ENCODE measurements at places on chromosomes 5 and 9. TPM values are rescaled to one million over a fixed set of nuclear protein-coding genes. Genes with fewer than 3 reads are reported as not detected.

Gene C5orf47
- not detected for total RNA-seq

Gene OLFML2A
- 11.8 TPM for total RNA-seq

Gene MLANA
- 0.04 TPM for total RNA-seq

Gene TTC16
- not detected for total RNA-seq

Gene SNCAIP
- total RNA-seq = 0.49 TPM

Gene CXXC5
- 76.8 TPM for total RNA-seq

Gene LRRC70
- total RNA-seq = 0.68 TPM

Gene OR1Q1
- total RNA-seq = not detected

Gene SLC6A19
- not detected for total RNA-seq

Measured in SJCRH30 (cell line).